ENCODE measurements at places on chromosomes 2 and 18. TPM values are rescaled to one million over a fixed set of nuclear protein-coding genes. Genes with fewer than 3 reads are reported as not detected.

The CERKL gene
- not detected for polyA plus RNA-seq

The GPR35 gene
- polyA plus RNA-seq: 76.6 TPM

The OSR1 gene
- 3.0 TPM for polyA plus RNA-seq

The GCG gene
- polyA plus RNA-seq: 9.0 TPM

The KIAA2012 gene
- polyA plus RNA-seq: not detected

The TTN gene
- under 0.01 TPM for polyA plus RNA-seq

The MAB21L4 gene
- polyA plus RNA-seq: 1.2 TPM

The YES1 gene
- polyA plus RNA-seq: 27.6 TPM

The TMEM17 gene
- not detected for polyA plus RNA-seq

The MEP1B gene
- 1.6 TPM for polyA plus RNA-seq

The SLC16A14 gene
- polyA plus RNA-seq: 0.23 TPM

The SRD5A2 gene
- polyA plus RNA-seq: not detected

The NDUFAF7 gene
- polyA plus RNA-seq: 6.7 TPM

The MAP2 gene
- polyA plus RNA-seq: 2.1 TPM

The UCN gene
- not detected for polyA plus RNA-seq

The RRM2 gene
- 65.8 TPM for polyA plus RNA-seq

The POU3F3 gene
- 0.39 TPM for polyA plus RNA-seq

The MYOM1 gene
- polyA plus RNA-seq: 5.4 TPM

The AQP12B gene
- 1.2 TPM for polyA plus RNA-seq

The PDK1 gene
- polyA plus RNA-seq: 4.8 TPM

The OR6B2 gene
- polyA plus RNA-seq: not detected

The FAM161A gene
- polyA plus RNA-seq: 0.46 TPM

The LOXHD1 gene
- polyA plus RNA-seq: not detected

The MYO3B gene
- polyA plus RNA-seq: not detected

The AMER3 gene
- polyA plus RNA-seq: 0.28 TPM

The GNLY gene
- polyA plus RNA-seq: 4.2 TPM

The TMEM198 gene
- polyA plus RNA-seq: 3.9 TPM

The GKN2 gene
- polyA plus RNA-seq: 1.2 TPM

The ARHGAP15 gene
- 6.0 TPM for polyA plus RNA-seq

The TRAK2 gene
- 17.0 TPM for polyA plus RNA-seq

The FAM237A gene
- not detected for polyA plus RNA-seq

The CCBE1 gene
- 0.60 TPM for polyA plus RNA-seq

The C2orf92 gene
- polyA plus RNA-seq: 4.2 TPM

The EFR3B gene
- polyA plus RNA-seq: 0.50 TPM

The CHST9 gene
- polyA plus RNA-seq: 0.60 TPM

The EGR4 gene
- polyA plus RNA-seq: 0.07 TPM

The ZNF397 gene
- polyA plus RNA-seq: 7.8 TPM

The CRYBA2 gene
- 10.8 TPM for polyA plus RNA-seq

The IL1RN gene
- polyA plus RNA-seq: 11.1 TPM

The CCDC102B gene
- 2.7 TPM for polyA plus RNA-seq

The APOB gene
- polyA plus RNA-seq: not detected

The TEKT4 gene
- not detected for polyA plus RNA-seq

The C1GALT1C1L gene
- not detected for polyA plus RNA-seq

The VIL1 gene
- 111 TPM for polyA plus RNA-seq

The CKAP2L gene
- polyA plus RNA-seq: under 0.01 TPM

The RAB27B gene
- 2.5 TPM for polyA plus RNA-seq

The COPS8 gene
- 28.9 TPM for polyA plus RNA-seq

The EXOC6B gene
- polyA plus RNA-seq: 5.1 TPM

The ATP6V1B1 gene
- polyA plus RNA-seq: not detected

The SLC4A1AP gene
- 11.3 TPM for polyA plus RNA-seq

The MC4R gene
- not detected for polyA plus RNA-seq

The COL5A2 gene
- 3.7 TPM for polyA plus RNA-seq

The PGAP1 gene
- polyA plus RNA-seq: 0.46 TPM

The AQP4 gene
- 0.25 TPM for polyA plus RNA-seq

The PDCD1 gene
- polyA plus RNA-seq: not detected
